ENCODE measurements at places on chromosomes 3 and 15.

GRCh38 chr15:63535689-63536088 is 31.3 kb downstream of the USP3 start:
- no peak for DNase-seq

- no peak for DNase-seq
These were observed 129.3 kb downstream of the IQCH start for GRCh38 chr15:67383899-67384298.

DNA sequence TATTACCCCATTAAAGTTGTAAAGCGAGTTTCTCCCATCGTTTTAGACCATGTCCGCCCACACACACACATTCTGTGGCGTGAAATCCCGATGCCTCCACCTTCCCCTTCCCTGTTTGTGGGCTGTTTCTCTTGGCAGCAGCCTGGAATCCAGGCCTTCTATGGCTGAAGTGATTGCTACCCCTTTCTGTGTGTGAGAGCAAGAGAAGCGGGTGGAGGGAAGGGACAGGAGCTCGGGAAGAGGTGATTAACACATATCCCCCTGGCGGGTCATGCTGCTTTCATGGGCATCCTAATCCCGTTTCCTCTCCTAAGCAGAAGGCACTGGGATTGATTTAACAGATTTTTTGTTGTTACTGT is 283.8 kb upstream of the RGMA start:
- no peak for DNase-seq

- DNase-seq, result no peak
These were observed 15.8 kb upstream of the TFDP2 start for GRCh38 chr3:142165194-142165593.

- no peak for DNase-seq
These were observed 240.2 kb upstream of the IL12A start for GRCh38 chr3:159748425-159748824.

- no peak for DNase-seq
These were observed 718.5 kb upstream of the ARPP21 start for GRCh38 chr3:34920806-34921205.

- peak; percentile 91 for DNase-seq
These were observed 43.0 kb upstream of the ABI3BP start for GRCh38 chr3:101036213-101036618.

DNA sequence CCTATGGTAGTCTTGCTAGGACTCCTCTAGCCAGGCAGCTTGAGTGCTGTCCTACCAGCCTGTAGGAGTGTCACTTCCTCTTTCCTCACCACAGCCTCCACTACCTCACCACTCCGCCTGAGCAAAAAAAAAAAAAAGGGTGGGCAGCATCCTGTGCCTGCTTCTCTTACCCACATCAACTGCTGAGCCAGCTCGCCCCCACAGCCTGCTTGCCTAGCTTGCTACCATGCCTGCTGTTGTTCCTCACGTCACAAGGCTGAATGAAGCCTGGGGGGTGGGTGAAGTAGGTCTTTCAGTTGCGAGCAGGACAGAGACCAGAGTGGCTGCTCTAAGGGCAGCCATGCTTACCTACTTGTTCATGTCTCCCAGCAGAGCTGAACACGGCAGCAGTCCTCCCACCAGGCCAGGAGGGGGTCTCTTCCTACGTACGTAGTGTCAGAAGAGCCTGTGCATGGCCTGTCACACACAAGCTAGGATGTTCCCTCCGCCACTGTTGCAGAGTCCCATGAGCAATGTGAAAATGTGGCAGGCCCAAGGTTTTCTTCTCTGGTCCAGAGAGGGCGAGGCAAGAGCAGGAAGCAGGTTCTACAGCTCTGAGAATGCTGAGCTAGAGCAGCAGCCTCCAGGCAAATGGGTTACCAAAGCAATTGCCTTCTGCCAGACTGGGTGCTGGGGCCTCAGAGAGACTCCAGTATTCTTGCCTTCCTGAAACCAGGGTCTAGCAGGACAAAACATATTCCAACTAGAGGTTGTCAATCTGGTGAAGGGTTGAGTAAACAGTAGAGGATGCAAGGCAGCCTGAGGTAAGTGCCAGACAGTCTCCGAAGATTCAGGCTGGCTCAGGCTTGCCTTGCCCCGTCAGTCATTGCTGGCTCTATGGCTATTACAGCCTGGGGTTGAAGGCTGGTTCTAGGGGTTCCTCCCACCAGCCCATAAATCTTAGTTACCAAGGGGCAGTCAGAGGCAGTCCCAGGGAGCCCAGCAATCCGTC is 8.1 kb downstream of the PPM1M start:
- DNase-seq, result no peak

GRCh38 chr3:160801386-160802118 is 45.5 kb downstream of the PPM1L start:
- DNase-seq, result peak; percentile 49

GRCh38 chr15:33460166-33460805 is 149.5 kb downstream of the RYR3 start:
- no peak for DNase-seq

- no peak for DNase-seq
These were observed 214.1 kb upstream of the NANOGP8 start for GRCh38 chr15:35299059-35299735.

DNA sequence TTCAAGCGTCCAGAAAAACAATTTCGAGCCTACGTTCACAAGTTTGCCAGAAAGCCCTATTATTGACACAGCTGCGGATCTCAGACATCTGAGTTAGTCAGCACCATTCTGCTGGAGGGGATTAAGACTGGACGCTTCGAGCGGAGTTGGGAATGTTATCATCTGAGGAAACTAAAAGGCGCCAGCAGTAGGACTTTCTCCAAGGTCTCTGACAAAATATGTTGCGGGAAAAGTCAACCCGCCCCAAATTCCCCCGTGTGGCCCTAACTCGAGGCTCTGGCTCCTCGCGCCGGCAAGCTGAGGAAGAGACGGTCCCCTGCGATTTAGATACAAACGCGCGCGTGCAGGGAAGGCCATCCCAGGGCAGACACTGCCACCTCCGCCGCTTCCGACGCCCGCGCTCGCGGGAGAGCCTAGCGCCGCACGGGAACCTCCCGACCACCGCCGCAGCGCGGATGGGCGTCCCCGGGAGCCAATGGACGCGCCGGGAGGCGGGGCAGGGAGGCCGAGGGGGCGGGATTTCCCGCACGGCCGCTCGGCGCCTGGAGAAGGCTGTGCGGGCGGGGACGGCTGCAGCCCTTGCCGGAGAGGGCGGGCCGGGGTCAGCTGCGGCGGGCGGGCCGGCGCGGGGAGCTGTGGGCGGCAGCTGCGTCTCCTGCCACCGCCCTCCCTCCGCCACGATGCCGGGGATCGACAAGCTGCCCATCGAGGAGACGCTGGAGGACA is at the start of gene APPL1:
APPL1 (plus strand) TSS at position 526 of the 726 bp plus-strand sequence; CDS start at position 681, 155 bp downstream.
- DNase-seq, result peak; percentile 93

DNA sequence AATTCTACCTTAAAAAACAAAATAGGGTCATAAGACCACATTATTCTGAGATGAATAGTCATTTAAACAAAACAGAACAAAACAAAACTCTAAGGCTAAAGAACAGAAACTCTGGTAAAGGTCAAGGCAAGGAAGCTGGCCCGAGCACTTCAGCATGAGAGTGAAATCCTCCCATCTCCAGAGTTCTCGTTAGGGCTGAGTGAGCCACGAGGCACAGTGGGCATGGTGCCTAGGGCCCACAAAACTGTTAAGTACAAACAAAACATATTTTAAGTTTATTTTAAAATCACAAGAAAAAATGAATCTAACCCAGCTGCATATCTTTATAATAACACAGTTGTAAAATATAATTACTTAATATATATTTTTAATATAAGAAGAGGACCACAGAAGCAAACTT is 417.8 kb upstream of the GBE1 start:
- no peak for DNase-seq

GRCh38 chr3:23497156-23497555 is 294.0 kb downstream of the UBE2E2 start:
- DNase-seq, result no peak

DNA sequence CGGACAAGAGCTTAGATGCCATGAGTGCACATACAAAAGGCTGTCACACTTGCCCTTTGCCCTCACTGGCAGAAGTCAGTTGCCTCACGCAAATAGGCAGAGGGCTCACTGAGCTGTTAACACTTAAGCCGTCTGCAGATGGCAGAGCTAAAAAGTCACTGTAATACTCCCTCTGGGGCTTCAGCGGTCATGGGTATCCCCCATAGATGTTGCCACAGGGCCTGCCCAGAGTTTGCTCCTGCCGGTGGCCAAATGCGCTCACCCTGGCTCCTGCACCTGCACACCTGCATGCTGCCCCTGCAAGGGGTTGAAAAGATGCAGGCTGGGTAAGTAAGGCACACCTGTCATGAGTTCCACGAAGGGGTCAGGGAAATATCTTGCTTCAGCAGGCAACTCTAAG is 741.5 kb downstream of the EDEM1 start:
- DNase-seq, result no peak

DNA sequence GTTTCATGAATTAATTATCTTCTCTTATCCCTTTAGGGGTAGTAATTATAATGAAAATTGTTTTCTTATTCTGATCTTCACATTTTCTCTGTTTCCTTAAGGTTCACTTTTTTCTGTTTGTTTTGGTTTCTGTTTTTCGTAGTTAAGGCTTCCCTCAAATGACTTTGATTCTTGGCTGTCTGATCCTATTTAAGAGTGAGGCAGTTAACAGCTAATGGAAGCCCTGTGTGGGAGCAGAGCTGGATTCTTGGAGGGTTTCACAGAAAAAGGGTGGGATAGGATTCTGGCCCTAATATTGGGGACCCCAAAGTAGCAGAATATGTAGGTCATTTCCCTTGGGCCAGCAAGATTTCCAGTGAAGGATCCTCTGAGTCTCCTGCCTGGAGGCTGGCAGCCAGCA is 6.8 kb upstream of the AMOTL2 start:
- DNase-seq, result no peak

GRCh38 chr15:40047415-40048210 is 8.6 kb upstream of the SRP14 start:
- peak; percentile 88 for DNase-seq

DNA sequence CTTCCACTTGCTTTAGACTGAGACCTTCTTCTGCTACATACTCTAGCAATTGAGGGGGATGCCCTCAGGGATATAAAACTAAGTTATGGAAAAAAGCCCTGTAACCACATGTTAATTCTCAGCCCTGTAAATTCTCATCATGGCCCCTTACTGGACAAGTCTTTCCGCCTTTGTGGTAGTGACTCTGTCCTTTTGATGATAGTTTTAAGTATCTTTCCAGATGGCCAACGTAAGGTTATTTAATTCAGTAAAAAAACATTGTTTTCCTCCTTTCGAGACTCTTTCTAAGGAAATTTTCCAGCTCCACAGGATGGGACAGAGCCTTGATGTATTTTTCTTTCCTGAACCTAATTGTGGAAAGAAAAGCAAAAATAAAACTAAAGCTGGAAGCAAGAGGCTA is 25.3 kb upstream of the TM4SF4 start:
- DNase-seq, result no peak

- DNase-seq, result peak; percentile 51
These were observed 6.1 kb upstream of the USP8 start for GRCh38 chr15:50418041-50418583.

GRCh38 chr3:88433568-88433967 is 283.8 kb downstream of the C3orf38 start:
- no peak for DNase-seq

DNA sequence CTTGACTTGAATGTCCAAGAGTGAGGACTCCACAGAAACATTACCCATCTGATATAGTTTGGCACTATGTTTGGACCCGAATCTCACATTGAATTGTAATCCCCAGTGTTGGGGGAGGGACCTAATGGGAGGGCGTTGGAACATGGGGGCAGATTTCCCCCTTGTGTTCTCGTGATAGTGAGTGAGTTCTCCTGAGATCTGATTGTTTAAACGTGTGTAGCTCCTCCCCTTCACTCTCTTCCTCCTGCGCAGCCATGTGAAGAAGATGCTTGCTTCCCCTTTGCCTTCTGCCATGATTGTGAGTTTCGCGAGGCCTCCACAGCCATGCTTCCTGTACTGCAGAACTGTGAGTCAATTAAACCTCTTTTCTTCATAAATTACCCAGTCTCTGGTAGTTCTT is 273.9 kb upstream of the TBC1D5 start:
- no peak for DNase-seq

DNA sequence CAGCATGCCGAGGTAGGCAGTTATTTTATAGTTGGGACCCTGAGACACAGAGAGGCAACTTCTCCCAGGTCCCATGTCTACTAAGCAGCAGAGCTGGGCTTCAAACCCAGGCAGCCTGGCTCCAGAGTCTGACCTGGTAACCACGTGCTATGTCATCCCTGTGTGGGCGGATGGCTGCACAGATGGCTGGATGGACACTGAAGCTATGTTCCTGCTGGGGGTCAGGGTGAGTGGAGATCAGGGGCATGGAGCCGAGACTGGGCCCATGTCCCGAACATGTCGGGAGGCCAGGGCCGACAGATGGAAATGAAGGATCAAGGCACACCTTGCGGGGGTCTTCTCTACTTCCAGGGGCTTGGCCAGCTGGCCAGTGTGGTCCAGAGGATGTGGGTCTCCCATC is 9.3 kb upstream of the FBLN2 start:
- no peak for DNase-seq

- no peak for DNase-seq
These were observed 36.8 kb downstream of the VGLL4 start for GRCh38 chr3:11606865-11607440.

DNA sequence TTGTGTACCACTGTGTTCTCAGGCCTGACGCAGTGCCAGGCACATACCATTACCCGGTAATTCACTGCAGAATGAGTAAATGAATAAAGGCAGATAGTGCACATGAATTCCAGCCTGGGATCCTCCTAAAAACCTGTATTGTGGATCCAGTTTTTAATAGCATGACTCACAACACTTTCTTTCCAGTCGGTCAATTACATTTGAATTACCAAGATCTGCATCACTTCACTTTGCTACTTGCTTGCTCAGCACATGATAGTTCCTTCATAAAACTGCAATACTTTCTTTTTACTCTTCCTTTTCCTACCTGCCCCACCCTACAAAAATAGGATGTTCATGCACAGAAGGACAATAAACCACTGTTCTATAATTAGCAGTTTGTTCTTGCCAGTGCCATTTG is 553.8 kb downstream of the MAGI1 start:
- no peak for DNase-seq

GRCh38 chr3:16504242-16504641 is 9.3 kb downstream of the RFTN1 start:
- DNase-seq, result no peak

GRCh38 chr3:120348991-120349854 is at the start of gene LRRC58:
LRRC58 (minus strand) TSS chr3:120349354; CDS start chr3:120349243, 111 bp downstream.
- DNase-seq, result peak; percentile 98

GRCh38 chr3:43288366-43288765 is 2.0 kb downstream of the SNRK start:
- DNase-seq, result no peak

GRCh38 chr3:55203006-55203405 is 275.1 kb upstream of the LRTM1 start:
- DNase-seq, result peak; percentile 72

DNA sequence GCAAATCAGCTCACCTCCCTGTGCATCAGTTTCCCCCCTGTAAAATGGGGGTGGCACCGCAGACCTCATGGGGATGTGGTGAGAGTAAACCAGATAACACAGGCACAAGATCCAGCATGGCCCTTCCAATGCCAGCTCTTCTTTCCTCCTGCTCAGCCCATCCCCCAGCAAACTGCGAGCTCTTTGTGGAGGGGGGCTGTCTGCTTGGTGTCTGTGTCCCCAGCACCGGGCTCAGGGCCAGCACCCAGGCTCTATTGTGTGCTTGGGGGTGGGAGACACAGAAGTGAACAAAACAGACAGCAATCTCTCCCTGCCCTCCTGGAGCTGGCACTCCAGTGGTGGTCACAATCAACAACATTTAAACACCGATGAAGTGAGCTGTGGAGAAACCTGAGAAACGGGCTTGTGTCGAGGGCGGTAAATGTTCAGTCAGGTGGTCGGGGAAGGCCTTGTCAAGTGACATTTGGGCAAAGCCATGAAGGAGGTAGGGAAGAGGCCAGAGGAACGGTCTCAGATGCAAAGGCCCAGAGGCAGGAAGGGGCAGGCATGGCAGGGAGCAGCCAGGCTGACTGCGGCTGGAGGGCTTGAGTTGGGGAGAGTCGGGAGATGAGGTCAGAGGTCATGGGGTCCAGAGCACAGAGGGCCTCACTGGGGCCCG is 28.4 kb downstream of the GRIP2 start:
- no peak for DNase-seq

Data from Daoy (cell line).